Glutamatergic neuron (in vitro differentiated cells): ENCODE measurements at places on chromosomes 11 and 22. TPM values are rescaled to one million over a fixed set of nuclear protein-coding genes. Genes with fewer than 3 reads are reported as not detected.
A peak's percentile ranks its signal among the peaks of the same experiment; 100 is the strongest.

DNA sequence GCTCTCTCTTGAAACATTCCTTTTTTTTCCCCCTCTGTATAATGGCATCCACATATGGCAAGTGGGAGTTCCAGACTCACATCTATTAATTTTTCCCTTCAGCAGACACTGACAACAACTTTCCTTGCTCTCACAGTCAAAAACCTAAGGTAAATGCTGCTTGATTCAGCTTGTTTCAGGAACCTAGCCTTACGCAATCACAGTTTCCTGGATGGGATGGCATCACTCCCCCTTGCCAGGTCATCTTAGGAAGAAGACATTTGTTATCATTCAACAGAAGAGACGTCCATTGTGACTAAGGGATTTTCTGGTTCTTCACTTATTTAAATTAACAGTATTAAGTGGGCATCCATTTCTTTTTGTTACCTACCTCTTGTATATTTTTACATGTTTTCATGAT lies 112.0 kb upstream of the PDGFD start:
- no peak overlapping the region for H3K4me3 ChIP-seq
- no peaks in the 10 kb centered on the region for H3K27me3 ChIP-seq
- H3K27ac ChIP-seq, result no peak overlapping the region
- no peaks in the 10 kb centered on the region for H3K4me1 ChIP-seq
- DNase-seq, result no peak

DNA sequence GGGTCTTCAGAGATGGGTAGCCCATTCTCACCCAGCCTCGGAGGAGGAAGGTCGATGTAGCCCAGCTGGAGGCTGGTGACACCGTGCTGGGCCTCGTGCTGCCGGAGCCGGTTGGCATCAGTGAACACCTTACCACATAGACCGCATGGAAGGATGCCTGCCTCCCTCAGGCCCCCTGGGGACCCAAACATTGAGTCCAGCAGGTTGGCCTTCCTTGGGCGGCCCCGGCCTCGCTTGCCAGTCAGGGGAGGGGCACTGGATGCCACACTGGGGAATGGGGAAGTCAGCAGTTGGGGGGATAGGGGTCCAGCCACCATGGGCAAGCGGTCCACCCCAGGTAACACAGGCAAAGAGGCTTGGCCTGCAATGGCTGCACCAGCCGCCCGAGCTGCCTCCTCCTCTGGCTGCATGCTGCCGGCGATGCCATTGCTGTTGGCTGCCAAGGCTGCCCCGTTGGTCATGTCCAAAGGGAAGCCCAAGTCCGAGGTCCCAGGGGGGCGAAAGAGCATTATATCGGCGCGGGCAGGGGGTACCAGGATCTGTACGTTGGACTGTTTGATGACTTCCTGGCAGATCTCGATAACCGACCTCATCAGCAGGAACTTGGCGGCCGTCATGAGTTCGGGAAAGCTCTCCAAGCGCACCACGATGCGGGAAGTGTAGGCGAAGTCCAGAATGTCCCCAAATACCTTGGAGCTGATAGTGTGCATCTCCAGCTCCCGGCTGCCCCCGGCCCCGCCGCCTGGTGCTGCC lies 1.4 kb downstream of the PATZ1 start:
- peaks cover 23% of the 10 kb centered on the region for H3K4me1 ChIP-seq
- peak overlapping the region; percentile 99 for H3K27ac ChIP-seq
- H3K27me3 ChIP-seq, result peaks cover 24% of the 10 kb centered on the region
- peak overlapping the region; percentile 91 for H3K4me3 ChIP-seq

DNA sequence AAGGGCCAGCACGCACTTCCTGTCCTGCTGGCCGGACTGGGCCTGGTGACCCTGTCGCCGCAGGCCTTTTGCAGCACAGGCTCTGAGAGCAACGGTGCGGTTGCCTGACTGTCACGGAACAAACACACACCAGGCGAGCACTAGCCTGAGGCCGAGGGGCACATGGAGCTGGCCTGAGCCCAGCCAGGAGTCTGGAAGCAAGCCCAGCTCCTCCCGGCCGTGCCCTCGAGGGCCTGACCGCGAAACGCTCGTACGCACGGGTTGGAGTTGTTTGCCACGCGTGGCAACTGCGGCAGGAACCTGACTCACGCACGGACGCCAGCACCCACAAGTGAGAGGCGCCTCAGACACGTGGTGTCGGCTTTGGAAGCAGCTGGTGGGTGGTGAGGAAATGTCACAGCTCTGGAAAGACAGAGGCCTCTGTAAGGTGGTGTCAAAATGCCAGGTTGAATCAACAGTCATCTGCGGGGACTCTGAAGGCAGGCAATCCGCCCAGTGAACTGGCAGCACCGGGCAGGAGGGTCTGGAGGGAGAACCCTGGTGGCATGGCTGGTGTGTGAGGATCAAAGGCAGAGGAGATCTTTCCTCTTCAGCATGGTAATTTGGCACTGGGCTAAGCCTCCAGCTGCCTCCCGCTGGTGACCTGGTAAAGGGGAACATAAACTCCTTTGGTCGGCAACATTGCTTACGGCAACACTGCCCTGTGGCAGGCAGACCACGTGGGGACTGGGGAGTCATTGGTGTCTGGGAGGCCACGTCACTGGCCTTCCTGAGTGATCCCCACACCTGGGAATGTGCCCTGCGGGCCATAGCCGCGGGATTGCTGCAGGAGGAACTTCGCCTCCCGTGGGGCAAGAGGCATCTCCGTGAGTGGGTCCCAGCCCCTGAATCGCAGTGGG lies 15.3 kb upstream of the IL17REL start:
- H3K36me3 ChIP-seq, result no peaks in the 10 kb centered on the region
- no peaks in the 10 kb centered on the region for H3K4me1 ChIP-seq
- no peak overlapping the region for H3K4me3 ChIP-seq
- no peak overlapping the region for H3K27ac ChIP-seq
- H3K27me3 ChIP-seq, result peaks cover 2% of the 10 kb centered on the region

DNA sequence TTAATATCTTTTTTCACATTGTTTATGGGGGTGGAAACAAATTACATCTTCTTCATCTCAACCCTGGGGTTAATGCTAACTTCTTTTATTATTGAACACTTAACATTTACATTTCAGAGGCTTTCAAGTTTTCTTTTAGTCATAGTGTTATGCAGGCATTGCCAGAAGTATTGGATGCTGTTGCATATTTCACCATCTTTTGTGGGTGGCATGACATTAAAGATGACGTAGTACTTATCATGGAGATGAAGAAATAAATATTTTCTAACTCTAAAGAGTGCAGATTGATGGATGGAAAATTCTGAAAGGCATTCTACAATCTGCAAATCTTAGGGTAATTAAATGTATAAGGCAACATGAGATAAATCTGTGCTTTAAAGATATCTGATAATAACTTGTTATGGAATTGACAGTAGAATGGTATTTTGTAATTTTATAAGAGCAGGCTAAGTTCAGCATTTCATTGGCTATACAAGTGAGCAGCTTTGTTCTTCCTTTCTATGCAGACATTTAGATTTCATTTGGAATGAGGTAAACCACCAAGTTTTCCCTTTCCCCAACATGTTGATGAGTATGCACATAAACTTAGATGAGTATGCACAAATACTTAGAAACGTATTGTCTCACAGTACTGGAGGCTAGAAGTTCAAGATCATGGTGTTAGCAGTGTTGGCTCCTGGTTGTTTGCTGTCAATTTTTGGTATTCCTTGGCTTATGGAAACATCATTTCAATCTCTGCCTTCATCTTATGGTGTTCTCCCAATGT lies 924.4 kb downstream of the METTL15 start:
- H3K27ac ChIP-seq, result no peak overlapping the region
- H3K36me3 ChIP-seq, result no peaks in the 10 kb centered on the region
- no peaks in the 10 kb centered on the region for H3K4me1 ChIP-seq

DNA sequence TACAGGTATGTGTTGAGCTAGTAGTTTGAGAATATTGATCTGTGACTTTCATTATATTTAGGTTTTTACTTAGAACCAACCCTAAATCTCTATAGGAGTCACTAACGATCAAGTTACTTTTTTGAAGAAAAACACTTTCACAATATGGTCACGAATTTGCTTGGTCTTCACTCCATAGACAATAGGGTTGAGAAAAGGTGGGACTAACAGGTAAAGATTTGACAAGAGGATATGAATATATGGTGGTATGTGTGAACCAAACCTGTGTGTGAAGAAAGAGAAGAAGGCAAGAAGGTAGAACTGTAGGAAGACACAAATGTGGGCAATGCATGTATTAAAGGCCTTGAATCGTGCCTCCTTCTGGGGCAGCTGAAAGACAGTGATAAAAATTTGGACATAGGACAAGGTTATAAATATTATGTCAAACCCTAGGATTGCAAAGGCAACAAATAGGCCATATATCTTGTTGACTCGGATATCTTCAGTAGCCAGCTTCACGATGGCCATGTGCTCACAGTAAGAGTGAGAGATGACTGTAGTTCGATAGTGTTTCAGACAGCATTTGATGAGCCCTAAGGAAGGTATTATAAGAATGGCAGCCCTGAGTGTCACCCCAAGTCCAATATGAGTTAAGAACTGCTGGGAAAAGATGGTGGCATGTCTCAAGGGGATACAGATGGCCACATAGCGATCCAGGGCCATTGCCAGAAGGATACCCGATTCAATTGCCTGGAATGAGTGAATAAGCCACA lies 6.4 kb downstream of the OR52A5 start:
- H3K36me3 ChIP-seq, result no peaks in the 10 kb centered on the region
- no peaks in the 10 kb centered on the region for H3K4me1 ChIP-seq
- H3K4me3 ChIP-seq, result no peak overlapping the region
- no peak for DNase-seq
- H3K27me3 ChIP-seq, result peaks cover 2% of the 10 kb centered on the region

GRCh38 chr22:28955817-28956216 lies 72.4 kb downstream of the ZNRF3 start:
- H3K36me3 ChIP-seq, result no peaks in the 10 kb centered on the region
- DNase-seq, result no peak
- peak overlapping the region; percentile 76 for H3K27ac ChIP-seq
- peaks cover 10% of the 10 kb centered on the region for H3K4me1 ChIP-seq
- H3K4me3 ChIP-seq, result no peak overlapping the region
- H3K27me3 ChIP-seq, result peaks cover 2% of the 10 kb centered on the region

DNA sequence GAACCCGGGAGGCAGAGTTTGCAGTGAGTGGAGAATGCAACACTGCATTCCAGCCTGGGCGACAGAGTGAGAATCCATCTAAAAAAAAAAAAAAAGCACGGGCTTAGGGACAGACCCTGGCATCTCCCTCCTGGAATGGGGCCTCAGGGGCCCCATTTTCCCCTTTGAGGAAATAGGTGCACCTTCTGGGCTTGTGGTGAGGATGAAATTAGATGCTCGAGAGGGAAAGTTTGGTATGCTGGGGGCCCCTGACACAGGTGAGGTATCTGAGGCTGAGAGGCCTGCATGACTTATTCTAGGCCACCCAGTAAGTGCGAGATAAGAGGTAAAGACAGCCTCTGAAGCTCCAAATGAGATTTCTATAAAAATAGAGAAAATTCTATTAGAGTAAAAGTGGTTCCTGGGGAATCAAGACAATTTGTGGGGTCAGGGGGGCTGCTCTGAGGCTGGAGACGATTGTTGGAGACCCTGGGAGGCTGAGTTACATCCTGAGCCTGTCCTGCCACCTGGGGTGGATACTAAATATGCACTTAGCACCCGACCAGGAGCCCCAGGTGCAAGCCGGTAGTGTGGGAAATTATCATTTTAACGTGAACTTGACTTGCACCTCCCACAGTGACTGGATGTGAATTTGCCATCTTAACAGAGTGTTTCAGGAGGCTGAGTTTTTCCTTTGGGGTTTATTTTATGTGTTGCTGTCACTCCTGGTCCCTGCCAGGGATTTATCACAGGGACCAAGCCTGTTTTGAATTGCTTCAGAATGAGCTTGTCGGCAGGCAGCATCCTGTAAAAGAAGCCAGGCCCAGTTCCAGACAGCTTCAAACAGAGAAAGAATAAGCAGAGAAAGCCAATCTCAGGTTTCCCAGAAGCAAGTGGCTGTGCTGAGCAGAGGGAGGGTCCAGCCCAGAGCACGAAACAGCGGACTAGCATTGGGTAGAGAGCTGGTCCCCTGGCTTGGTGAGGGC lies 48.4 kb upstream of the TSKU start:
- no peak for DNase-seq
- peaks cover 2% of the 10 kb centered on the region for H3K27me3 ChIP-seq
- no peak overlapping the region for H3K27ac ChIP-seq
- no peak overlapping the region for H3K4me3 ChIP-seq
- peaks cover 20% of the 10 kb centered on the region for H3K4me1 ChIP-seq

The LRRC32 gene
- total RNA-seq, result 0.39 TPM

- peak overlapping the region; percentile 96 for H3K4me3 ChIP-seq
- H3K27me3 ChIP-seq, result peaks cover 15% of the 10 kb centered on the region
- H3K27ac ChIP-seq, result peak overlapping the region; percentile 100
- no peak for DNase-seq
- peaks cover 24% of the 10 kb centered on the region for H3K4me1 ChIP-seq
- peaks cover 17% of the 10 kb centered on the region for H3K36me3 ChIP-seq
Measured at GRCh38 chr11:10808235-10808552, 532 bp downstream of the EIF4G2 start.

GRCh38 chr11:107665018-107665417 lies 46.8 kb downstream of the SLN start:
- DNase-seq, result no peak
- no peak overlapping the region for H3K4me3 ChIP-seq
- no peaks in the 10 kb centered on the region for H3K4me1 ChIP-seq
- H3K36me3 ChIP-seq, result no peaks in the 10 kb centered on the region

The WT1 gene
- total RNA-seq, result not detected

The PGGHG gene
- total RNA-seq, result 14.4 TPM

DNA sequence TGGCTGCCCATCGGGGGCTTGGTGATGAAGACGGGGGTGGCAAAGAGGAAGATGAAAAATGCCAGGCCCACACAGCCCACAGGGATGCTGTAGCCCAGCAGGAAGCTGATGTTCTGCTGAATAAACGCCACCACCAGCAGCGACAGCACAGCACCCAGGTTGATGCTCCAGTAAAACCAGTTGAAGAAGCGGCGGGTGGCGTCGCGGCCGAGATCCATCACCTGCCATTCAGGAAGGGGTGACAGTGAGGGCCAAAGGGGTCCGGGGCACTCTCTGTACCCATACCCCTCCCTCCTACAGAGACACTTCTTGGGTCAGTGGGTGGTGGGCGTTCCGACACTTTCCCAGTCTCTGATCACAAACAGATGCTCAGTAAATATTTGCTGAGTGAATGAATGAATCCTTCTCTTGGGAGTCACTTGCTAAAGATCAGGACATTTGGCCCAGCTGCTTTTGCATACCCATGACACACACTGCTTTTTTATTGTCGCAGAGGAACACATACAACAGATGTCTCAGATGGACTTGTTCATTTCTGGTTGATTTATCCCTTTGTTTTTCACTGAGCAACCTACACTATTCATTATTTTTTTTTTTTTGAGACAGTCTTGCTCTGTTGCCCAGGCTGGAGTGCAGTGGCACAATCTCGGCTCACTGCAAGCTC lies 5.2 kb downstream of the SLC15A3 start:
- peaks cover 10% of the 10 kb centered on the region for H3K27me3 ChIP-seq
- H3K4me3 ChIP-seq, result peak overlapping the region; percentile 25
- peaks cover 41% of the 10 kb centered on the region for H3K4me1 ChIP-seq
- H3K36me3 ChIP-seq, result no peaks in the 10 kb centered on the region
- H3K27ac ChIP-seq, result no peak overlapping the region
- DNase-seq, result no peak

The PDGFD gene
- total RNA-seq, result 0.49 TPM

GRCh38 chr11:71156301-71156700 lies 96.1 kb downstream of the SHANK2 start:
- peaks cover 8% of the 10 kb centered on the region for H3K36me3 ChIP-seq
- H3K4me1 ChIP-seq, result peaks cover 6% of the 10 kb centered on the region
- no peak overlapping the region for H3K4me3 ChIP-seq
- no peak overlapping the region for H3K27ac ChIP-seq
- H3K27me3 ChIP-seq, result peaks cover 2% of the 10 kb centered on the region
- DNase-seq, result no peak
